ENCODE measurements at places on chromosomes 1 and 21.
A peak's percentile ranks its signal among the peaks of the same experiment; 100 is the strongest.

GRCh38 chr1:38817267-38818174, 42.1 kb downstream of the RRAGC start:
- DNase-seq, result no peak

DNA sequence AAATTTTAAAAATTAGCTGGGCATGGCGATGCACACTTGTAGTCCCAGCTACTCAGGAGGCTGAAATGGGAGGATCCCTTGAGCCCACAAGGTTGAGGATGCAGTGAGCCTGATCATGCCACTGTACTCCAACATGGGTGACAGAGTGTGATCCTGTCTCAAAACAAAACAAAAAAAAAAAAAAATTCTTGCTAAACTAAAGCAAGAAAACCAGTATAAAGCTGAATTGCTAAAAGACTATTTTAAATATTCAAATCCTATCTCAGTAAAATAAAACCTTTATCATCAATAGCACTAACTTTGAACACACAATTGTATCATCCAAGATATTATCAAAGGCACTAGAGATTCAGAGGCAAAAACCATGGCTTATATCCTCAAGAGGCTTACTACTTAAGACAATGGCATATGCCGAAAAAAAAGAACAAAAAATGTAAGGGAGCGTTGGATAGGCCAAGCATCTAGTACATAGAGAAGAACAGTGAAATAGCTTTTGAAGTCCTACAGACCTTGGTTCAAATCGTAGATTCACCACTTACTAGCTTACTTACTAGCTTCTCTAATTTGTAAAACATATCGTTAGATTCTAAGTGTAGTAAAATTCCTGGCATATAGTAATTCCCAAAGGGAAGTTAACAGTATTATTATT, 3.6 kb downstream of the EPS15 start:
- no peak for DNase-seq

GRCh38 chr1:24996983-24997893, 67.2 kb upstream of the RUNX3 start:
- no peak for DNase-seq

- peak; percentile 74 for DNase-seq
Observed at GRCh38 chr1:161139766-161140165, 7.3 kb upstream of the DEDD start.

GRCh38 chr1:62358665-62359373, 39.6 kb upstream of the KANK4 start:
- no peak for DNase-seq

GRCh38 chr21:17730782-17731181, 88.4 kb downstream of the C21orf91 start:
- no peak for DNase-seq

DNA sequence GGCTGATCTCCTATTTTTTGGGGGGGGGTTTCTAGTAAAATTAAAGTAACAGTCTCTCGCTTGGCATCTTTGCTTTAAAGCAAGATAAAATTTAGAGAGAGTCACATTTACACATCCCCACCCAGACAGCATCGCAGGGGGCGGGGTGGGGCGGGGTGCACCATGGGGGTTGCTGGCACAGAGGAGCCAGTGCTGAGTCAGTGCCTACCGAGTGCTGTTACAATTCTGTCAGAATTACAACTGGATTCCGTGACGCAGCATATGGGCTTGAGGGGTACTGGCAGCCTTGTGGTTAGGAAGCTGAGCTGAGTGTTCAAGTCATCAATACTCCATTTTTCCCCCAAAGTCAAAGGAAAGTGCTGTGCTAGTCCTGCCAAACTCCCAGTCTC, 175.9 kb downstream of the PRDM16 start:
- no peak for DNase-seq

- DNase-seq, result no peak
Observed at GRCh38 chr1:208233978-208234377, 10.2 kb downstream of the PLXNA2 start.

DNA sequence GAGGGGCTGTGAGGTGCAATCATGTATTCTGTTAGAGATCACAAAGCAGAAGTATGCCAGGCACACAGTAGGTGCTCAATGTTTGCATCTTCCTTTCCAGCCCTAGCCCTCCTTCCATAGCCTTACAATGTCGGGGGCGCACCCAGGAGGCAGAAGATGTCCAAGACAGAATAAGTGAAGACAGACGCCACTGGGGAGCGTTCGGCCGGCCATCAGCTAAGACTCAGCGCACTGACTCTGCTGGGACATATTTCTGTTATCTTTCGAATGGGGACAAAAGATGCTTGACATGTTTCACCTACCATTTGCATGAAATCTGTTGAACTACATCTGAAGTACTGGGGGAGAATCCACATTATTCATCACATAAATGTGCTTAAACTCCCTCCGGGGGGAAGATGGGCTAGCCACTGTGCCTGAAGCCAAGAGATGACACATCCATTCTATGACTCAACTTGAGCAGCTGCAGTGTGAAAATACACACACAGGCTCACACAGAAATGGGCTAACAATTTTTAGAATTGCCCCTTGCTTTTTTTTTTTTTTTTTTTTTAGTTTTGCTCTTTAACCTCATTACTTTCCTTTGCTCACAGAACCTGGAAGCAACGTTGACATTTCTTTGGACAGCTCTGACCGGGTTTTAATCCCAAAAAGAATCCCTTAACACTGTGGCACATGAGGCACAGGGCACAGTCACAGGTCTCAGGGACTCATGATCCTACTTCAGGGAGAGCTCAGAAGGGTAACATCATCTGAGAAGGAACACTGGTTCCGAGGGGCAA, 7.9 kb downstream of the TIAM1 start:
- DNase-seq, result no peak

- no peak for DNase-seq
Observed at GRCh38 chr1:201104141-201104540, 8.1 kb downstream of the CACNA1S start.

DNA sequence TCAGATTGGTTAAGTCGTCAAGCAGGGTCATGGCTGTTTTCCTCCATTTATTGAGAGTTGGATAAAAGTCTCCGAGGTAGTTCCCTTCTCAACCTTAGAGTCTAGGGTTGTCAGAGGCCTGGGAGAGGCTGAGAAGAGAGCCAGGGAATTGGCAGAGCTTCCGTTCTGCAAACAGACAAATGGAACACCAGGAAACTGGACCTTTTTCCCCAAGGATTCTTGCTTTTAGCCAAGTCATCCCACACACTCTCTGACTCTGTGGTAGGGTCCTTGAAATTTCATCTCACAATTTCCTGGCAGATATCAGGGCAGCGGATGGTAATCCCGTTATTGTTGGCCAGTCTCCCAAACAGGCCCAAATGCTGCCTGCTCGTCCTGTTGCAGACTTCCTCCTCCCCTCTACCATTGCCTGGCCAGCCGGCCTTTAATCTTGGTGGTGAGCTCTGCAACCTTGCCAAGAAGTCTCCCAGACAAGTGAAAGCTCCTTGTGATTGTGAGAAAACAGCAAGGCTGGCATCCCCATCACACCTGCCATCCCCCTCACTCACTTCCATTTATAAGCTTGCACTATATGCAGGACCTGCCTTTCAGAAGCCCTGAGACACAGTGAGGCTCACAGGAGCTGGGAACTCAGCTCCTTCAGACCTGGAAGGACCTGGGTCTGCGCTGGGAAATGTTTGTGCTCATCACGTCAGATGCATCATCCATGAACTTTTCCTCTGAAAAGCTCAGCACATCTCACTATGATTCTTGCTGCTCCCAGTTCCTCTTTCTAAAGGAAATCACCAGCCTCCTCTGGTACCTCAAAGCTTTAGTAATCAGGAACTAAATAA, 13.7 kb upstream of the SRP9 start:
- DNase-seq, result no peak

DNA sequence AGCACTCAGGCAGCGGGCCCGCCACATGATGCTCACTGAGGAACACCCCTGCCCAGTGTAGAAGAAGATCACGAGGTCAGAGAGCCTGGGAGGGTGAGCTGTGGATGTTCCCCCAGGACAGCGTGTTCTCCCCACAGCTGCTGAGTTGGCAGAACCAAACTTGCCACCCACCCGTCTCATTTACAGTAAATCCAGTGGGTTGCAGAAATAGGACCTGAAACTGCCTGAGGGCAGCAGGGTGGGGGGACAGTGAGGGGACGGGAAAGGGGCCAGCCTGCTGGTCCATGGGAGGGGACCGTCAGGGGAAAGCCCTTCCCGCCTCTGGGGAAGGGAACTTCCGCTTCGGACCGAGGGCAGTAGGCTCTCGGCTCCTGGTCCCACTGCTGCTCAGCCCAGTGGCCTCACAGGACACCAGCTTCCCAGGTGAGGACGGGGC, at the start of gene C1QB:
C1QB (plus strand) TSS at position 356 of the 436 bp plus-strand sequence. CDS start 6,227 bp downstream, outside the sequence.
- no peak for DNase-seq

DNA sequence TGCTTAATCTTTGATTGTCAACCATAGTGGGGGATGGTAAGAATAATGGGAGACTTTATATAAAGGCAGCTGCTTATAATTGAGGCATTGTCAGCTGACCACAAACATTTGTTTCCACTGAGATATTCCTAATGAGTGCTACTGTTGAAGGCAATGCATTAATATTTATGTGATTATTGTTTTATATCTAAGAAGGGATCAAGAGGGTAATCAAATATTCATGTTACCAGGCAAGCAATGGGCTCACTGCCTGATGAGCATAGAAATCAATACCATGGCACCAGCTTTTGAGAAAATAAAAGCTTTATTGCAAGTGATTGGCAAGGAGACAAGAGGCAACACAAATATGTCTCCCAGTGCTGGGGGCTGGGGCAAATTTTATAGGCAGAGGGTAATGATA, 706.7 kb upstream of the ADAMTS5 start:
- no peak for DNase-seq

DNA sequence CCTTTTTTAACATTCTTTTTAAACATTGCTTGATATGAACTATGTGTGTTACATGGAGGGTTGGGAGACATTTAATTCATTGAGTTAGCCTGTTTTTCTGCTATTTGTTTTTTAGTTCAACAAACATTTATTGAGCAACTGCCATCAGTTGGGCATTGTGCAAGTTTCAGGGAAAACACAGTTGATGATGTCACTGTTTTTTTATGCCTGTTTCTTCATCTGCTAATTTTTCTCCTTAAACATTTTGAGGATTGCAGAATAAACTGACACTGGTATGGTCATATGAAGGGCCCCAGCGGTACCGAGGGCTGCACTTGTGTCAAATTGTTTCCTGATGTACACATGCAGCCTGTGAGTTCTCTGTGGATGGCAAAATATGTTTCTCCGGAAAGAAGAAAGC, 253.0 kb downstream of the FGGY start:
- DNase-seq, result no peak

GRCh38 chr1:244349103-244349531, 102.6 kb downstream of the ADSS2 start:
- no peak for DNase-seq

DNA sequence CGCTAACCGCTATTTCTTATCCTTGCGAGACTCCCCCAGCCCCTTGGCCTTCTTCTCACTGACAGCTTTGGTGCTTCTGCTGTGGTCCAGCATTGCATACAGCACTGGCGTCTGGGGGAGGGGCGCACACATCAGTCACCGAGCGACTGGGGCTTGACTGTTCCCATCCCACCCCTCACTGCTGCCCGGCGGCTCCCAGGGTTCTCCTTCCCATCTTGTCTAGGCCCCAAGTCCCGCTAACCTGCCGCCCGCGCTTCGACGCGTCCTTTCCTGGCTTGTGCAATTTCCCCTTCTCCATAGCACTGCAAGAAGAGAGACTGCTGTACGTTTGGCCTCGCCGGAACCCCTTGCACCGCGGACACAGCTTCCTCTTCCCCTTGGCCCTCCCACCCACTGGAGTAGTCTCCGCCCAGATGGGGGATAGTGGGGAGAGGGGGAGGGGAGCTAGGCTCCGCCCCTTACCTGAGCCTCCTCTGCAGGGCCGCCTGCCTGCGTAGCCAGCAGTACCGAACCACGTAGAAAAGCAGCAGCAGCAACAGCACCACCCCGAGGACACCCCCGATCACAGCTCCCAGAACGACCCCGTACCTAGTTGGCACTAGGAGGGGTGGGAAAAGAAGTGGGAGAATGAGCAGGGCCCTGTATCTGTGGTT, 3.8 kb downstream of the MPZ start:
- DNase-seq, result peak; percentile 24

GRCh38 chr1:46171351-46171750, 3.5 kb upstream of the TSPAN1 start:
- no peak for DNase-seq

DNA sequence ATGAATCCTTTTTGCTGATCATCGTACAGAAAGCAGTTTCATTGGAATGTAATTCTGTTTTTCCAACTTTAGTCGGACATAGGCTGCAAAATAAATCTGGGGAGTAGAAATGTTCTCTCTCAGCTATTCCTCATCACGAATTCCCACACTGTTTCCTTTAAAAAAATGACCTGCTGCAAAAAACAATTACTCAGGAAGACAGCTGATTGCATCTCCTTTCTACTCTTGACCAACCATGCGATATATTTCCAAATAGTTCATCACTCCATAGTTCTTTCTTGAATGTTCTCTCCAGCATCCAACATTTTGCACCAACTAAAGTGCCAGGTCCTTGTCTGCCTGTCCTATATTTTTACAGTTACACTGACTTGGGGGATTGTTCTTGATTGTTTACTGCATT, 96.4 kb downstream of the S1PR1 start:
- no peak for DNase-seq

- no peak for DNase-seq
Observed at GRCh38 chr21:29219165-29219770, 79.5 kb upstream of the BACH1 start.

DNA sequence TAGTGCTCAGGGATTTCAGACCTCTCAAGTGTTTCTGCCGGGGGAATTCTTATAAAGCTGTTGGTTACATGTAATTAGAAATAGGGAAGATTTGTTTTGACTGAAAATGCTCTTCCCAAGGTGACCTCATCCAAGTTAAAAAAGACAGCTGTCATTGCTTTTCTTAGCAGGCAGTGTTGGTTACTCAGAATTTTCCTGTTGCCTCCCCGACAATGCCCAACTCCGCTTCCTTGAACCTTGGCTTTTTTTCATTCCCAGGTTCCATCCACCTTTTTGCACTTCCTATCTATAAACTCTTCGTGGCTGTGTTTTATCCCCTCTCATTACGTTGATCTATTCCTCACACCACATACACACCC, 825 bp upstream of the DPH5 start:
- no peak for DNase-seq

- DNase-seq, result no peak
Observed at GRCh38 chr1:1200876-1201810, 5.2 kb downstream of the TNFRSF18 start.

DNA sequence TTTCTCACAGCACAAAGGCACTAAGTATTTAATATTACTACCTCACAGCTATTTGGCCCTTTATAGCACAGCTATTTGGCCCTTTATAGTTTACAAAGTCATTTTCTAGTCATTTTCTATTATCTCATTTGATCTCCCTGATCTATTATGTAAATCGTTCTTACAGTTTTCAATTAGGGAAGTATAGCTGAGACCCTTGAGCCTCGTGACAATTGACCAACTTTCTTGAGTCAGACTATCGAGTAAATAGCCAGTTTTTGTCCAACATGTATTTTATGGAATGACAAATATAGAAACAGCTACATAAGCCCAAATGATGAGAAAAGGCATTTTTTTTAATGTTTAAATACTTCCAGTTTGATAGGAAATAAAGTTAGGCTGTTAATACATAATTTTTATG, 7.0 kb upstream of the ANGPTL1 start:
- DNase-seq, result no peak

- no peak for DNase-seq
Observed at GRCh38 chr1:40425198-40425597, 25.1 kb upstream of the ZFP69B start.

All from hematopoietic multipotent progenitor cell treated with erythropoietin and hydrocortisone succinate and interleukin-3 and kit ligand, for 15 days (in vitro differentiated cells).